ENCODE measurements at places on chromosomes 7 and 10.

GRCh38 chr7:135761751-135762488 is 13.3 kb upstream of the FAM180A start:
- no peak for DNase-seq

GRCh38 chr7:147400221-147400689 is 1190.3 kb upstream of the C7orf33 start:
- DNase-seq = peak; percentile 80

DNA sequence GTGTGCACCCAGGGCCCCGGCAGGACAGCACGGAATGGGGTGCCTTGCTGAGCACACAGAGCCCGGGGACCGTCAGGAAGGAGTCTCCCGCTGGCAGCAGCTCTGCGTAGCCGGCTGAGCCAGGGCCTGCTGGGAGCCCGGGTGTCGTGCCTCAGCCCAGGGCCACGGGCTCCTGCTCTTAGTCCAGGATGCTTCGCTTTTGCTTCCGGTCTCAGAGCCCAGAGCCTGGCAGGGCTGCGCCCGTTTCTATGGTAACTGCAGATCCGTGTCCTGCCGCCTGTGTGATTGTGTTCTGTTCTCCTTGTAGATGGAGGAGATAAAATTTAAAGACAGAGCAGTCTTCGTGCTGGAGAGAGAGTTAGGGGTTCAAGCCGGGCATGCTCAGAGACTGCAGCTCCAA is 53.7 kb upstream of the DPYSL4 start:
- no peak for DNase-seq

GRCh38 chr10:100516847-100517246 is 2.8 kb downstream of the SEC31B start:
- DNase-seq = peak; percentile 19

DNA sequence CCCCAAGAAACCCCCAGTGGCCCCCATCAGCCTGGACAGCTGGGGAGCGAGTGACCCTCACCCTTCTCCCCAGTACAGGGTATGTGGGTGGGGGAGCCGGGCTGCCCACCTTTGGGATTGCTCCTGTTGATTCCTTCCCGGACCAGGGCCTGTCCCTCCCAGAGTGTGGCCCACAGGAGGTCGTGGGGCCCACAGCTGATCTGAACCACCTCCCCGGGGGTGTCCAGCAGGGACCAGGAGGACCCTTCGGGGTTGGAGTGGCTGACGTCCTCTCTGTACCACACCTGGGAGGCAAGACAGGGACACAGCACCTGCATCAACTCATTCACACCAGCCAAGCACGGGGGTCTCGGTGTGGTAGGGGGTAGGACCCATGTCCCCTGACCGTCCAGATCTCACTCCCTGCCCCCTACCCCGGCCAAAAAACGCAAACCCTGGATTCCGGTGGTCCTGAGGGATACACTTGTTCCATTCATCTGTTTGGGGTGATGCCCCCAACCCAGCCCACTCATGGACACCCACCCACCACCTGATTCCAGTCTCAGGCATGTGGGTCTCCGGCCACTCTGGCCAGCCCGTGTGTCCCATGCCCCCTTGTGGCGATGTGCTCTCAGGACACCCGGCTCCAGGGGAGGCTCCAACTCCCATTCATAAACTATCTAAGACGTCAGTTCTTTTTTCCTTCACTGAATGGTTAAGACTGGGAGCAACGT is 10.9 kb downstream of the TECPR1 start:
- peak; percentile 65 for DNase-seq

GRCh38 chr10:69051303-69051702 is 36.6 kb upstream of the SRGN start:
- no peak for DNase-seq

DNA sequence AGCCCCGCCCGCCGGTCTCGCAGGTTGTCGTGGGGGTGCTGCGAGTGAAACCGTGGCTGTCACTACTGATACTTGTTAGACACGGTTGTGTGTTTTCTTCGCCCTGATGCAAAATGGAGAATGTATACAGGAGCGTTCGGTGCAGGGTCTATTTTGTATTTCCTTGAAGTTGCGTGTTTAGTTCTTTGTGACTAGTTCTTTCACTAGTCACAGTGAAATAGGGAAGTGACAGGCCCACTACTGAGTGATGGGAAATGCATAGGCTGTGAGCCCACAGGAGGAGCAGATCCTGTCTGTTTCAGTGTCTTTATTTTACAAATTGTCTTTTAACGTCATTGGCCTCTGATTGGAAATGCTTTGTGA is 675 bp downstream of the ABRAXAS2 start:
- no peak for DNase-seq

- peak; percentile 54 for DNase-seq
These were observed 3.7 kb upstream of the NDST2 start for GRCh38 chr10:73814896-73815718.

GRCh38 chr10:44847110-44847509 is 64.0 kb upstream of the TMEM72 start:
- no peak for DNase-seq

DNA sequence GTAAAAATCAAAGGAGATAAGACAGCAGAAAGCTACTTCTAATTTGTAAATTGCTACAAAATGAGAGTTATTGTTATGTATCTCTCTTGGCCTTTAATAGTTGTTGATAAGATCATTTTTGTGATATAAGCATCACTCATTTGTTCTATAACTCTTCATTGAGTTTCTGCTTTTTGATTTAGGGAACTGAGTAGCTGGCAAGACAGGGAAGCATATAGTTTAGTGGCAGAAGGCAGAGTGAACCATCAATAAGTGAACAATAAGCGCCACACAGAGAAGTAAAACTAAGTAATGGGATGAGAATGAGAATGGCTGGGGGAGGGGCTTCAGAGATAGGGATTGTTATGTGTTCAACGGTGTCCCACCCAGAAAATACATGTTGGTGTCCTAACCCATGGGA is 245.4 kb downstream of the ADARB2 start:
- no peak for DNase-seq

GRCh38 chr10:93342921-93343320 is 139.2 kb downstream of the MYOF start:
- DNase-seq = no peak

- DNase-seq = peak; percentile 79
These were observed 11.5 kb downstream of the PMS2 start for GRCh38 chr7:5997210-5997808.

- no peak for DNase-seq
These were observed 229.3 kb downstream of the AUTS2 start for GRCh38 chr7:69827558-69827957.

DNA sequence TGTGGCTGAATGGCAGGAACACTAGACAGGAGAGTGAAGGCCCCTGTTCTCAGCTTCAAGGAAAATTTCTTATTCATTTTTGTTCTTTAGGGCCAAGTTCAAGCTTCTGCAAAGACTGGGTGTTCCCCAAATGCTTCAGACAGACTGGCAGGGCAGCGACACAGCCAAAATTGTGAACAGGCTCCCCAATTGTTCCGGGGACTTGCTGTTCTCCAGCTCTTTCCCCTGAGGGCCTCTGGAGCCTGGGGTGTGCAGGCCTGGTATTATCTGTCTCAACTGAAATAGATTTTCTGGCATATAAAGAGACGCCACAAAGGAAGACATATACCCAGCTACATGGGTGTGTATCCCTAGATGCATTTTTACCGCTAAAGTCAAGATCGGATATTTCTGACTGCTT is 30.3 kb upstream of the PLCE1 start:
- DNase-seq = no peak

GRCh38 chr10:69838853-69839252 is 37.1 kb downstream of the COL13A1 start:
- peak; percentile 91 for DNase-seq

DNA sequence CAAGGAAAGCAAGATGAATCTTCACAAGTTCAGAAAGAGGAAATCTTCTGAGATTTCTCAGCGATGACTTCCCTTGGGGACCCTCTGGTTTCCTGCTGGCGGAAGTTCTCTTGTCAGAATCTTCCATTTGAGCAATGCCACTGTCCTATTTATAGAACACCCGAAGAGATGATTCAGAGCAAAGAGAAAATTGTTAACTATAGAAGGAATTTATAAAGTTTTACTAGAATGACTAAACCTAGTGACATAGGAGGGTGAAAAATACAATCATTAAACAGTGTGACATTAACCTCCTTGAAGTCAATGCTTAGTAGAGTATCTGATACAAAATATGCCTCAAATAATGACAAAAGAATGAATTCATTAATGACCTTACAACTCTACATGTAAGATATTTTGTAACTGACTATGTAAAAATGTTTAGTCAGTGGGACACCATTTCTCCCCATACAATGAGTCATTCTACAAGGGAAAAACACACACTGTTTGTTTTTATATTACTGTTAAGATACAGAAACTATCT is 206.5 kb upstream of the CNTNAP2 start:
- DNase-seq = peak; percentile 71

GRCh38 chr10:103847909-103848468 is 7.4 kb downstream of the SH3PXD2A start:
- DNase-seq = no peak

- no peak for DNase-seq
These were observed 12.4 kb downstream of the MAT1A start for GRCh38 chr10:80277016-80277415.

GRCh38 chr10:24958721-24959381 is 6.4 kb upstream of the PRTFDC1 start:
- no peak for DNase-seq
